ENCODE measurements at places on chromosomes 13 and 19.

DNA sequence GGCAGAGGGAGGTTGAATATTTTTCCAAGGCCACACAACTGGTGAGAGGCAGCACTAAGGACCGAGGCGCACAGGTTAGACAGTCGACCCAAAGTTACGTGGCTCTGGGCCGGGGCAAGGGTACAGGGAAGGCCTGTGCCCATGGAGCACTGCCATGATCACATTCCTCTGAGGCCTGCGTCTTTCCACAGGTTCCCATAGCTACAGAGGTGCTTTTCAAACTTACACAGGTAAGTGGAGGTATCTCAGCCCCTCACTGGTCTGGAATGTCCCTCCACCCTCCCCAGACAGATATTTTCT lies 814 bp downstream of the ZNF211 start:
- no peak for DNase-seq

DNA sequence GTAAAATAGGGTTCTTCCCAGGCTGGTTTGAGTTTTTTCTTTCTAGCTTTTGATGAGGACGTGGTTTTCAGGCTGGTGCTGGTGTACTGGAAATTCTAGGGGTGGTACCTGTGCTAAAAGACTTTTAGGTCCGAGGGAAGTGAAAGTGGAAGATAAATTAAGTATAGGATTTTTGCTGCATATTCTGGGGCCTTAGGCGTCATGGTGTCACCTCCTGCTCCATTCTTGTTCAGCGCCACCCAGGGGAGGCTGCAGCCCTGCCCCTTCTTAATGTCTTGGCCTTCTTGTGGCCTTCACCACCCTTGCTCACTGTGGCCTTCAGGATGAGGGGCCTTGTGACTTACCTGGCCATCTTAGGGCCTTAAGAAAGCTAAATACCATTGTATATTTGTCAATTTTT lies 12.4 kb downstream of the ZNF552 start:
- no peak for DNase-seq

DNA sequence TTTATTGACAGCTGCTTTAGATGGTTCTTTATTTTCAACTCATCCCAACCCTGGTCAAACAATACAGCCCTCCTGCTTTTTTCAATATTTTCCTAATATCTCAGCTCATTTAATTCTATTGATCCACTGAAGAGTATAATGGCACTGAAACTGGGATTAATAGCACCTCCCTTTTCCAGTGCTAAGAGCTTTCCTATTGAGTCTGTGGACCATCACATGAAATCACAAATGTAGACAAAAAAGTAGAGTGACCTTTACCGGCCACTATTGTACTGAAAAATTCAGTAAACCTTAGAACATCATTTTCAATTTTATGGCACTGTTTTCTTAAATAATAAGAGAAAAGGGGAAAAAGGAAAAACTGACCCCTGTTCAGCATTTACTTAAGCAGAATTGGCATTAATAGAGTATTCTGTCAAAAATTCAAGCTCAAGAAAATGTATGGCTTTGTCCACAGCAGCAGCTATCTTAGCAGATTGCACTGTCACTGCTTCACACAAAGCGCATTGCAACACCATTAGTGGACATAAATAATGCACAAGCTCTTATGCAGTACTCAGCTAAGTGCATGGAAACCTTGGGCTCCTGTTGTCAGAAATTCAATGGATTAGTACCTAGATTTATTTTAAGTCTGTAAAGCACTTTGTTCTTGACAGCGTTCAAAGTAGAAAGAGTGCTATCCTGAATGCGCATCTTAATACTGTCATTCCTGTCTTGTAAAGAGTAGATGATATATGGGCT lies 851.0 kb upstream of the KLHL1 start:
- DNase-seq = no peak

GRCh38 chr13:51799261-51799660 lies 4.7 kb downstream of the DHRS12 start:
- DNase-seq = no peak

- DNase-seq = no peak
These were observed 19.1 kb downstream of the C19orf12 start for GRCh38 chr19:29695765-29696564.

- DNase-seq = no peak
These were observed 145.5 kb upstream of the MAB21L1 start for GRCh38 chr13:35621989-35622388.

DNA sequence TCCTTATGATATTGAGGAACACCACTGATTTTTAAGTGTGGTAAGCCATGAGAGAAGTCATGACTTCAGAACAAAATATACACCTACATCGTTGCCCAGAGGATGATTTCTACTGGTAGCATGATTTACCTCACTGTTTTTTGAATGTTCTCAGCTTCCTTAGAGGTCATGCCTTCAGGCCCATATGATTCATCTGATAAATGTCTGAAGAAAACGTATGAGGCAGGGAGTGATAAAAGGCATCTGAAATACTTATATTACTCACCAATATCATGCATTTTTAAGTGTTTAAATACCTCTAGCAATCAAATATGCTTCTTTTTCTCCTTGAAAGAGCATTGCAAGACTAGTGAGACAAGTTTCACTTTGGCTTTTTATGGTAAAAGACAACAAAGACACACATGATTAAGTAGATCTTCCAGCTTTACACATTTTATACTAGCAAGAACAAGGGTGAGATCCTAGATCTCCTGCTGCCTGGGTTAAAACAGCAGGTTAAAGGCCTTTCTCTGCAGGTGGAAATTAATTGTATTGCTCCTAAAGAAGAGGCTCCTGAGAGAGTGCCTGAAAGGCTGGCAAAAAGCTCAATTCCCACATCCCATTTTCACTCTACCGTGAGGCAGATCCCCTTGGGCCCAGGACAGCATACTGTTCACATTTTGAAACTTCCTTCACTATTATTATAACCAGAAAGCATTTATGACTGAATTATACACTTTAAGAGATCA lies 432.4 kb downstream of the SLITRK1 start:
- DNase-seq = no peak

GRCh38 chr13:110265682-110266430 lies 41.1 kb downstream of the COL4A1 start:
- peak; percentile 83 for DNase-seq

All from posterior cingulate gyrus (tissue), 11 donors.